ENCODE measurements at places on chromosomes 3 and 15.
A peak's percentile ranks its signal among the peaks of the same experiment; 100 is the strongest.

- no peak for DNase-seq
These were observed 4.1 kb upstream of the TBC1D23 start for GRCh38 chr3:100256731-100257151.

- DNase-seq, result no peak
These were observed 45.5 kb downstream of the HPS3 start for GRCh38 chr3:149174901-149175300.

DNA sequence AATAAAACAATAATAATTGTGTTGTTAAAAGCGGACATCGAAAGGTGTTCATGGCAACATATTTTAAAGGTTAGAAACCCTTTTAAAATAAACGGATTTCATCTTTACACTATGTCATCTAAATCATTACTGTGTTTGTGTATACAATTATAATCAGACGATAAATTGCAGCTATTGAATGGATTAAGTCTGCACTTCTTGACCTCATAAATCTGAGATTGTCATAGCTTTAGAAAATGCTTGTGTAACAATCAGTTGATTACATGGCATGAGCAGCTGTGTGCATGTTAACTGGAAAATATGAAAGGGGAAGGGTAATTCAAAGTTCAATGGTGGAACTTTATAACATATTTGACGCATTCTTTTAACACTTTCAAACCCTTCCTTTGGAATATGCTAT is 152.4 kb upstream of the MDFIC2 start:
- DNase-seq, result no peak

GRCh38 chr15:77474310-77474988 is 53.8 kb downstream of the HMG20A start:
- DNase-seq, result no peak

DNA sequence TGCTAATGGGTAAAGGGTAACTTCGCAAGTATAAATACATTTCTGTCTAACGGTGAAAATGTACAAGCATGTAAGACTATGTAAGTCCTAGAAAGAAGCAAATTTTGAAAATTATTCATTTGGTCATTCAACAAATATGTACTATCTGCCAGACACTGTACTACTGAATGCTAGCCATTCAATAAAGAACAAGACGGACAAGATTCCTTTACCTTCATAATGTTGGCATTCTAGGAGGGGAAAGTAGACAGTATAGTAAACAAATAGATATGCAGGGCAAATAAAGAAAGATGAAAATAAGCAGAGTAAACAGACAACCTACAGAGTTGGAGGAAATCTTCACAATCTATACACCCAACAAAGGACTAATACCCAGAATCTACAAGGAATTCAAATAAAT is 32.7 kb downstream of the C3orf70 start:
- no peak for DNase-seq

- no peak for DNase-seq
These were observed 139.6 kb downstream of the IL20RB start for GRCh38 chr3:137097386-137097785.

- no peak for DNase-seq
These were observed 41.9 kb upstream of the PLXND1 start for GRCh38 chr3:129648391-129648790.

GRCh38 chr3:107897471-107898061 is 193.3 kb downstream of the CD47 start:
- DNase-seq, result no peak

DNA sequence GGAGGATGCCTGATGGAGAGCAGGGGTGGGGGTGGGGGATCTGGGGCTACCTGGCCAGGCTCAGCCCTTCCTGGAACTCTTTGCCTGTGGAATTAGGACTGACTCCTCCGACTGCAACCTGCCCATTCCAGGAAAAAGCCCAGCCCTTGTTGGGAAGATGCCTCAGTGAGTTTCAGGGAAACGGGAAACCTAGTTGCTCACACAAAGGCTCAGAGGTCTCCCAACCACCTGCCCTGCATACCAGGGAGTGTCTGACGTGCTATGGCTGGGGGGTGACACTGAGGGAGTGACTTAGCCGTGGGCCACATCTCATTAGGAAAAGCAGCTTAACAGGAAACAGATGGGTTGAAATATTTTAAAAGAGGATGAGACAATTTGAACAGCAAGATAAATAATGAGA is 27.9 kb downstream of the CYP8B1 start:
- no peak for DNase-seq

- no peak for DNase-seq
These were observed 17.1 kb downstream of the BLOC1S6 start for GRCh38 chr15:45604326-45604725.

DNA sequence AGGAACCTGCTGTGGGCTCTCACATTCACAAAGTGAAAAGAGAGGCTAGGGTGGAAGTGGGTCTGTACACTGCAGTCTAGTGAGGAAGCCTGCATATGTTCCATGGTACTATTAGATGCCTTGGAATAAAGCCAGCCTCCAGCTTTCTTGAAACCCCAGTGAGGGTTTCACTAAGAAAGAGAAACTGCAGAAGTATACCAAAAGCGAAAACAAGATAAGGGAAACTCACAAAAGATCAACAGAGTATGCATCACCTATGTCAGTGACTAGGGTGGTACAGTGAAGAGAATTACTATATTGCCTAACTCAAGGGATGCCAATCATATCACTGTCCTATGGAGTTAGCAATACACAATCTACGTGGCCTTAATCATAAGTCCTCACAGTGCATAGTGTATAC is 212.5 kb upstream of the GADL1 start:
- no peak for DNase-seq

- DNase-seq, result peak; percentile 32
These were observed 68.2 kb downstream of the CD200R1L start for GRCh38 chr3:112778353-112778948.

DNA sequence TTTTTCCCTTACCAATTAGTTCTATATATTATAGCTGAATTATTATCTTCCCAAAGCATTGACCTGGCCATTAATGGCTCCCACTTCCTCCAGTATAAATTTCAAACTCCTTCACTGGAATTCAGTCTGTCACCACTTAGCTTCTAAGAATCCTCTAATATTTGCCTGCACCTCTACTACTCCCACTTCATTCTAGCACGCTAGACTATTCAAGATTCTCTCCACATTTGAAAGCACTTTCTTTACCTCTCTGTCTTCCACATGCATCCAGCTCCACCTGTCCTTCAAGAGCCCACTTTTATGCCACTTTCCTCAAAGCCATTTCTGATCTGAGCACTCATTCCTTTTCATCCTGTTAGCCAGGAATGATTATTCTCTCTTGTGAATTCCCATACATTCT is 15.0 kb downstream of the SENP8 start:
- DNase-seq, result no peak

DNA sequence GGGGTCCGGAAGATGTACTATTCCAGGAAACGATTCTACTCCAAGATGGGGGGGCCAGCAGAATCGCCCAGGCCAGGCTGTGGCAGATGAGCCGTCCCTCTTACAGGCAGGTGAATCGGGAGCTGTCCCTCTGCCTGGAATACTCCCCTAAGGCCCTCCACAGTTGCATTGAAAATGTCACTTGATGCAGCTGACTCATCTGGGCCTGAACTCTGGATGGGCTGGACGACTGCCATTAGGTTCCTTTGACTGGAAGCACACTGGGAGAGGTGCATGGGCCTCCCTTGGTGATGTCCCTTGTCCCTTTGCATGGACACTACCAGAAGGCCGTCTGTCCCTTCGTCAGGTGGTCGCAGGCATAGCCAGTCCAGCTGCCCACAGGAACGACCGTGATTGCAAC is 69.6 kb upstream of the HRH1 start:
- no peak for DNase-seq

GRCh38 chr3:184405075-184406030 is 25.5 kb downstream of the CHRD start:
- DNase-seq, result no peak

GRCh38 chr3:62024882-62025281 is 348.5 kb downstream of the FEZF2 start:
- DNase-seq, result no peak

DNA sequence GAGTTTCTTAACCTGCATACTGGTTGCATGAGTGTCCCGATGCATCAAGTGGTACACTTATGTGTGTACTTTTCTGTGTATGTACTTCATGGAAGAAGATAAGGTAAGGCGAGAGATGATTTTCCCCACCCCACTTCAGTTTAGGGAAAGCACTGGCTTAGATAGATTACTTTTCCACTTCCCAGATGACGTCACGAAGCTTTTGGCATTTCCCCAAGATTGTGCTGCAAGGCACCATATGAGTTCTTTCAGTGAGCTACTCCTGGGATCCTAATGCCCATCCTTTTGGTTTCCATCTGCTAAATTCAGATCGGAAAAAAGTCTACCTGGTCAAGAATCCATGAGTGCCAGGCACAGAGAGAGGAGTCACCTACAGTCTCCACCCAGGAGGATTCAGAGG is 4.5 kb downstream of the IL17RB start:
- no peak for DNase-seq

DNA sequence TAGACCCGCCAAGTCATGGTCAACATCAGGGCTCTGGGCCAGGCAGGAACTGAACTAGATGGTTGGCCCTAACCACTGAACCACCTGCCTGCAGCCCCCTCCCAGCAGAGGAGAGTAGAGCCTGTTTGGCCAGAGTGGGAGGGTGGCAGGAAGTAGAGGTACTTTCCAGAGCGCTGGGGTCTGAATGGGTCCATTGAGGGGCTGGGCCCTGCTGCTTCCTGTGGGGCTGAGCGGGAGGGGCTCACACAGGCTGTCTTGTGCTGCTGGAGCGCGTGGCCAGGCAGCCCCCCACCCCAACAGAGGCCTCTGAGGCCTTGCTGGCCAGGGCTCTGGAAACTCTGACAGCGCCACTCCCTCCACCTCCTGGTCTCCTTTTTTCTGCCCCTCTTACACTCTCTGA is 17.4 kb downstream of the CSPG4 start:
- DNase-seq, result no peak

GRCh38 chr3:64901986-64902516 is 214.3 kb upstream of the ADAMTS9 start:
- no peak for DNase-seq

GRCh38 chr3:172675441-172676193 is 35.2 kb downstream of the NCEH1 start:
- peak; percentile 68 for DNase-seq

- no peak for DNase-seq
These were observed 116.3 kb downstream of the TFG start for GRCh38 chr3:100825574-100825973.

GRCh38 chr15:74380361-74381189 is 13.1 kb upstream of the CYP11A1 start:
- no peak for DNase-seq

DNA sequence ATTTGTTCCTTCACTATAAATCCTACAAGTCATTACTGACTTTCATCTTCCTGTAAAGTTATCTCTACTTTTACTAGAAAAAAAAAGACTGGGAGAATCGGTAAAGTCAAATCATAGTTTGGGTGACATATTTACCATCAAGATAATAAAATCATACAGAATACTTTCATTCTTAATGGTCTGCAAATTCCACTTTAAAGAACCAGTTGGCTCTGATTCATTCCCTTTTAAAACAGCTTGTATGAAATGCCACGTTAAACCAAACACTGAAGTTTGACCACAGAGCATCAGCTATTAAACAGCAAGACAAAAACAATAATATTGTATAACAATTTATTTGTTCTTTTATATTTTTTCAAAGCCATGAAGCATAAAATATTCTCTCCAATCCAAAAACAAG is 100.7 kb downstream of the FBN1 start:
- no peak for DNase-seq

DNA sequence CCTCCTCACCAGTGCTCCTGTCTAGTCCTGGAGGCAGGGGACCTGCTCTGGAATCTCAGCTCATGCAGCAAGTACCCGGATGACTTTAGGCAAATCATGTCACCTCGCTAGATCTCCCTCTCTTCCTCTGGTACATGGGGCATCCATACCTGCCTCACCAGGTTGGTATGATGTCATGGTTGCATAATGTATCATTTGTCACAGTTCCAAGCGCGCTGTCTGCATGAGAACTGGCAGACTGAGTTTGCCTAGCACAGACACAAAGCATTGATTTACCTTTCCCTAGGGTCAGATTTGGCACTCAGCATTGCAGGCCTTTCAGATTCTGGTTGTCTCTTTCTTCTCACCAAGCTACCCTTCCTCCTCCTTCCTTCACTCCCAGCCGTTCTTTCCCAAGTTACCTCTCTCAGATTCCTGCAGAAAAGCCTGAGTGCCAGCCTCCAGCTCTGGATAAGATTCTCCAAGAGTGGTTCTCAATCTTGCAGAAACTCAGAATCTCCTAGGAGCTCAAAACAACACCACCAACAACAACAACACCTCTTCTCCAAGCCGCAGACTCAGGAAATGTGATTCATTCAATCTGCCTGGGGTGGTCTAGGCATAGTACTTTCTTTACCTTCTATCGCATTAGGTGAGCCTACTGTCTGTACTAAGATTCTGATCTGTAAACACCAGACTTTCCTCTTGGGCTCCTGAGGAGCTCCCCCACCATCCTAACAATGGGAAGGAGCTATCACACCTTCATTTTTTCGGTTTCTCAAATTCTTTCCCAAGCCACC is 29.5 kb downstream of the FAM43A start:
- DNase-seq, result no peak

GRCh38 chr15:92819278-92820235 is 80.6 kb upstream of the CHD2 start:
- peak; percentile 32 for DNase-seq

GRCh38 chr3:119745942-119746341 is 36.0 kb upstream of the NR1I2 start:
- no peak for DNase-seq

- peak; percentile 99 for DNase-seq
These were observed 102.6 kb downstream of the EFL1 start for GRCh38 chr15:82159922-82160321.

DNA sequence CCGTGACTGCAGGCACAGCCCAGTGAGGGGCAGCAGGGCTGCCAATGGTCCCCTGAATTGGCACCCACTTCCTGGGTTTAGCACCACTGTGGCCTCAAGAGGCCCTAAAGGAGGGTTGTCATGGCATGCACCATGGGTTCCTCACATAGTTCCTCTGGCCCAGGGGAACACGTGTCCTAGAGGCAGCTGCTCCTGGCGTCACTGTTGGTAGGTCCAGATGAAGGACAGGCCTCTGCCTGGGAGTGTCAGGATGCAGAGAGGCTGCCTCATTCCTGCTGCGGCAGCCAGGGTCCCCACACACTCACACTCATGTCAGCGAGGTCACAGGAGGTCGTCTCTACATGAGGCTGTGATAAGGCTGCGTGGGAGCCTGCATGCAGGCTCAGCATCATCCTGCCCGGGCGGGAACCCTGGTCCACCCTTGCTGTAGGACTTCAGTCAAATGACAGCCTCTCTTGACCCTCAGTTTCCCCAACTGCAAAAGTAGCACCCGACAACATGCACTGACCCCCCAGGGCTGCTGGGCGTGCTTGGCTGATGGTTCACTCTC is 26.1 kb upstream of the SFMBT1 start:
- DNase-seq, result no peak

GRCh38 chr3:182500289-182500688 is 293.0 kb upstream of the ATP11B start:
- DNase-seq, result no peak

DNA sequence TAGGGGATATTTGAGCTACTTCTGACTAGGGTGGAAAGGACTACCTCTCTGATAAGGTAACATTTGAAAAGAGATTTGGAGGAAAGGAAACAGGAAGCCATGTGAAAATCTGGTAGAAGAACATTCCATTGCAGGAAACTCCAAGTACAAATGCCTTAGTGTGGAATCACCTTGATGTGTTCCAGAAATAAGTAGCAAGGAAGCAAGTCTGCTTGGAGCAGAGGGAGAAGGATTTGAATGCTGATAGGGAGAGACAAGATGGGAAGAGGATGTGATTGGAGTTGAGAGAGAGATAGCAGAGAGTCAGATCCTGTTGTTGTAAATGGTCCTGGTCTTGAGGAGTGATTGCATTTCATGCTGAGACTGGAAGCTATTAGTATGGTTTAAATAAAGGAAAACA is 335.1 kb upstream of the DCBLD2 start:
- DNase-seq, result no peak

GRCh38 chr15:66849746-66850077 is 147.7 kb downstream of the SMAD6 start:
- no peak for DNase-seq

Measured in RKO (cell line).